Activated gamma-delta T cell treated with anti-CD3 and anti-CD28 coated beads, Interleukin-2, amount 50 U/mL, for 16 hours (primary cell): ENCODE measurements at places on chromosomes 1 and 21.

DNA sequence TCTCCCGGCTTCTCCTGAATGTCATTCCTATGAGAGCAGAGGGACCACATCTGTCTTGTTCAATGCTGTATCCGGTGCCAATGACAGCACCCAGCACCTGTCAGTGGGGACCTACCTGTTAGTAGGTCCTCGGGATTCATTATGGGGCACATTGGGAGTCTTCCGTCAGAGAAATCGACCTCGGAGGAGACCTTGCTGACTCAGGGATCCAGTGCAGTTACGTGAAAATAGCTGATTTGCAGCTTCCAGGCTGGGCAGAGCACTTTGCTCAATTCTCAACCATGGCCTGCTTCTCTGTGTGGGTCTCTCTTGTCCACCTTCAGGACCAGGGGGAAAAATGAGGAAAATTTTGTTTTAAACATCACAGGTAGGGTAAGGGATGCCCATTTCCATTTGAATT is 130.2 kb downstream of the PRDM2 start:
- no peak for DNase-seq

DNA sequence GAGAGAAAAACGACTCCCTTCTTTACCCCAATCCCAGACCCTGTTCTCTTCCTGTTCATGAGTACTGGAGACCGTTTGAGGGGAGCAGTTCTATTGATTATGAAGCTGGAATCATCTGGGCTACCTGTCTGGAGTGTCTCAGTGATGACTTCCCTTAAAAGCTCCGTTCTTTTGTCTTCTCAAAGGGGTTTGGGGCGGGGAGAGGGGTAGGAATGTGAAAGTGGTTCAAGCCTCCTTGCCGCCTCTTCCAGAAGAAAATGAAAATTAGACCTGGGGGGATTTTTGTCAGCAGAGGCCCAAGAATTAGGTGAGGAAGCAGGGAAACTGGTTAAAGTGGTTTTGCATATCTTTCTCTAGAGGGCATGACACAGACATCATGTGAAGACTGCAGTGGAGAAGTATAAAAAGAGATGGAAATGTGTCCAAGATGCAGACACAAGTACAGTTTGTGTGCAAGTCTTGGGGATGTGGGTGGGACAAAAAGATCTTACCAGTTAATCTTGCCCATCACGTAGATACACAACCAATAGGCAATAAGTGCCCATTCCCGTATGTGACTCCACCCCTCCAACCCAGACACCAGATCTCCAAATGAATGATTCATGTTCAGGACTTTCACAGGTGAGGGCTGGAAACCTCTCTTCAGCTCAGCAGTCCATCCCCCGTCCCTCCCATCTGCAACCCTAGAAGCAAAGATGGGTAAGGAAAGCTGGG is 470 bp upstream of the MTMR11 start:
- no peak for DNase-seq

DNA sequence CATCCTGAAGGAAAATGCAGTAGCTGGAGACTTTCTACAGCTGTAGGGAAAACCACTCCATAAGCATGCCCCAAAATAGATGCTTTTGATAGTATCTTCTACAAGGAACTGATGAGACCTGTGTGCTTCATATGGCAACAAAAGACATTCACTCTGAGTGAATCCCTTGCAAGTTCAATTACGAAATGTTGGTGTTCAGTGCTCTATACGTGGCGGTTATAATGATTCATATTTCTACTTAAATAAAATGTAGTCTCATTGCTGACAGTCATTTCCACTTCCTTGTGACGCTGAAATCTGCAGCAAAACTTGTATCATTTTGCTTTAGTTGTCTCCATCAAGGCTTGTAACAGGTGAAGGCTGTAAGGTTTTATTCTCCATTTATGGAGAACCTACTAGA is 20.6 kb downstream of the TOR1AIP2 start:
- no peak for DNase-seq

DNA sequence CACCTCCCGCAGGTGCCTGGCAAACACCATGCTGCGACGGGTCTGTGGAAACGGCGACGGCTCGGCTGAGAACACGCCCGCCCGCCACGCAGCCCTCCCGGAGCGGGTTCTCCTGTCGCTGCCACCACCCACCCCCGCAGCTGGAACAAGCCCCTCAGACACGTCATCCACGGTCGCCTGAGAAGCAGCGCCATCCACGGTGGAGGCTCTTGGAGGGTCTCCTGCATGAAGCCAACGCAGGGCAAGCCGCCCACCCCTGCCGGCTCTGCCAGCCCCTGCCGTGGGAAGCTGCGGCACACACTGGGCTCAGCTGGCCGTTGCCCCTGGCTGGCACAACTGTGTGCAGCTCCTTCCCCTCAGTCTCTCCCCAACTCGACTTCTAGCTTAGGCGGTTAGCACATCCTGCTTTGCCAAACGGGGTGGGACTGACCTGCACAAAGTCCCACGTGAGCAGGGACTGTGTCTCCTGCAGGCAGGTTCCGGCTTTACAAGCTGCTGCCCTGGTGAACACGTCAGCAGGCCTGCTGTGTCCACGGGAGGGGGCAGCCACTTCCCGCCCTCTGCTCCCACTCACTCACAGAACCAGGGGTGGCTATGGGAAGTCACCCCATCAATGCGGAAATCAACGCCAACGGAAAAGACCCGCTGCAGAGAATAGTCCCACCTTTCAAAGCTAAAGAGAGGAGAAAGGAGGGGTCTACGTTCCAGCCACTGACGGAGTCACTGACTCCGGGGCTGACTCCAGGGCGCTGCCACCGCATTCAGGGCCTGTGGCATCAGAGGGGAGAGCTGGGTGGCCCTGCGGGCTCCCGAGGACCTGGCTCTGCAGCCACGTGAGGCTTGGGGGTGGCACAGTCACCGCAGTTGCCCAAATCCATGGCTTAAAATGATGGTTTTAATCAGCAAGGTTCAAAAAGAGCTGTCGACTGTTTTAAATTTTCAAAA is 10.3 kb downstream of the POFUT2 start:
- DNase-seq = no peak

DNA sequence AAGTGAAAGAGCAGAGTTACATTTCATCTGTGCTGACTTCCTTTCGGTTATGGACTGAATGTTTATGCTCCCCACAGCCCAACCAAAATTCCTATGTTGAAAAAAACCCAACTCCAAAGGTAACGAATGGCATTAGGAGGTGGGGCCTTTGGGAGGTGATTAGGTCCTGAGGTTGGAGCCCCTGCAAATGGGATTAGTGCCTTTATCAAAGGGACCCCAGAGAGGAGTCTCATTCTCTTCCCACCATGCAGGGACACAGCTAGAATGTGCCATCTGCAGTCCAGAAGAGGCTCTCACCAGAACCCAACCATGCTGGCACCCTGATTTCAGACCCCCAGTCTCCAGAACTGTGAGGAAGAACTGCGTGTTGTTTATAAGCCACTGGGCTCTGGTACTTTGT is 199.3 kb downstream of the TOMM20 start:
- DNase-seq = no peak

- DNase-seq = no peak
Observed at GRCh38 chr1:150749720-150750311, 15.8 kb downstream of the CTSS start.

DNA sequence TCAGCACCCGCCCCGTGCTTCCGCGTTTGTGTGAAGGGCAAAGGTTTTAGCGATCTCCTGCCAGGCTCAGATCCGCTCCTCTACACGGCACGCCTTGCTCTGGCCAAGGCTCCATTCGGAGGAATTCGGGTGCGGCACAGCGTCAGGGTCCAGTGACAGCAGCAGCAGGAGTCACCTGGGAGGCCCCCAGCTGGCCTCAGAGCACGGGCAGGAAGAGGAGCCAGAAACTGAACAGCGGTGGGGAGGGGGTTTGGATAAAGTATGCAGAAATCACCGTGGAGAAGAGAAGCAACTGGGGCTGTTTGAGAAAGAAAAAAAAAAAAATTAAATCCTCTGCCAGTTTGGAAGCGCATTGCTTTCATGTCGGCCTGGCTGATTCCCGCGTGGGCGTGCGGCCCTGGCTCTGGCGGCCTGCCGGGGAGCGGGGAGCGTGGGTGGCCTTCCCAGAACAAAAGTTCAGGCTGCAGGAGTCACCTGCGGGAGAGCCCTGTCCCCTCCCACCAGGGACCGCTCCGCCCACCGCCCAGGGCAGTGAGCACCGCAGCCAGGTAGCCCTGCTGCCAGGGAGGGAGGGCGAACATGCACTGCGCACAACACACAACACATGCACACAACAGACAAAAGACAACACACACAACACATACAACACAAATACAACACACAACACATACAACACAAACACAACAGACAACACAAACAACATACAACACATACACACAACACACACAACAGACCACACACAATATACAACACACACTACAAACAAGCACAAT is 107.6 kb downstream of the ETS2 start:
- DNase-seq = no peak

DNA sequence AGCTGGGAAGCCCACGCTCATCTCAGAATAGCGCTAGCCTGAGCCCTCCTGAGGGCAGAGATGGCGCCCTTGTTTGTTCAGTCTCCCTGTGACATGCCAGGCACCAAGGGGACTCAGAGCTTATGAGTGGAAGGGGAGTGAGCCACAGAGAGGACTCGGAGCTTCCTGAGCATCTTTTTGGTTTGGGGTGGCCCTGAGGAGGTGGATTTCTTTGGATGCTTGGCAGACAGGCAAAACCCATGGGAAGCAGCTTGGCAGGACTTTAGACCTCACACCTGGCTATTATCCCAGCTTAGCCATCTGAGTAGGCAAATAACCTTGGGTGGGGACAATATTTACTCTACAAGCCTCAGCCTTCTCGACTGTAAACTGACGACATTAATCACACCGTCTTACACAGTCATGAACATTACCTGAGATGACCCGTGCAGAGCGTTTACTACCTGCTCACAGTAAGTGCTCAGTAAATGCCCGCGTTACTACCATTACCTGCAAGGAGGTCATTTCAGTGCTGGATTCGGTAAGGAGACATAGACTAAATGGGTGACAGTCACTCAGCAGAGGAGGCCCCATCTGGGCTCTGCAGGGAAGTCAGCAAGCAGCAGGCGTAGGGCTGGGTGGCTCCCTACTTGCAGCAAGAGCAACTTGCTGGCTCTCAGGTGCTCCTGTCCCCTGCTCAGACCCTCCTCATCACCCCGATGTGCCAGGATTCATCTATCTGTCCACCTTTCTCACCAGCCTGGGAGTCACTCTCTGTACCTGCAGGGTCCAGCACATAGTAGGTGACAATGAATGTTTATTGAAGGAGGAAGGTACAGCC is 54.9 kb downstream of the KLHDC7A start:
- DNase-seq = no peak

DNA sequence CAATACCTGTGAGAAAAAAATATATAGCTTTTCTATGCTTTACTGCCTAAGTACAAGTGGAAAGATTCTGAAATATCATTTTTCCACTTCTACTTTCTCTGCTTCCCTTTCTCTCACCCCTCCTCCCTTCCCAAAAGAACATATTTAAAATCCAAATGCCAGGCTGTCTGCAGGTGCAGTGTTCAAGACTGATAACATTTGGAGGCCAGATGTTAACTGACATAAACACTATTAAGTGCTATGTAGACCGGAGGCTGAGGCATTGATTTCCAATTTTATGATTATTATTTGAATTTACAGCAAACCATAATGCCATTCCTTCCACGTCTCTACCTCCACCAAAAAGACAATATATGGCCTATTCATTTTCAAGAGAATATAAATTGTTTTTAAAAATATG is 296.9 kb upstream of the SGIP1 start:
- no peak for DNase-seq

DNA sequence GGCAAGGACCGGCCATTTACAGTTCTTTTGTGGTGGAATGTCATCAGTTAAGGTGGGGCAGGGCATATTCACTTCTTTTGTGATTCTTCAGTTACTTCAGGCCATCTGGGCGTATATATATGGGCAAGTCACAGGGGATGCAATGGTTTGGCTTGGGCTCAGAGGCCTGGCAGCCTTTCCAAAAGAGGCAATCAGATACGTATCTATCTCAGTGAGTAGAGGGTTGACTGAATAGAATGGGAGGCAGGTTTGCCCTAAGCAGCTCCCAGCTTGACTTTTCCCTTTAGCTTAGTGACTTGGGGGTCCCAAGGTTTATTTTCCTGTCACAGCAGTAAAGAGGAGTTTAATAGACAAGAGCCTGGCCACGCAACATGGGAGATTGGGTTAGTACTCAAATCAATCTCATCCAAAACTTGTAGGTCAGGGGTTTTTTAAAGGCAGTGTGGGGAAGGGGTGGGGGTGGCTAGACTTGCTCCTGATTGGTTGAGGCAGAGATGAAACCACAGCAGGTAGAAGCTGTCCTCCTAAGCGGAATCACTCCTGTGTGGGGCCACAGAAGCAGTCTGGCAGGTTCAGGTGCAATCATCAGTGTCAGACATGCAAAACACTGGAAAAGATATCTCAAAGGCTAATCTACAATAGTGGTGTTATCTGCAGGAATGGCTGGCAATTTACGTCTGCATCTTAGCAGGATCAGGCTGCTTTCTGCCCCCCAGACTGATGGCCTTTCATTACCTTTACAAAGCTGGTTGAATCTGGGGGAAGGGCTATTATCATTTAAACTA is 112.9 kb downstream of the TLR5 start:
- no peak for DNase-seq

DNA sequence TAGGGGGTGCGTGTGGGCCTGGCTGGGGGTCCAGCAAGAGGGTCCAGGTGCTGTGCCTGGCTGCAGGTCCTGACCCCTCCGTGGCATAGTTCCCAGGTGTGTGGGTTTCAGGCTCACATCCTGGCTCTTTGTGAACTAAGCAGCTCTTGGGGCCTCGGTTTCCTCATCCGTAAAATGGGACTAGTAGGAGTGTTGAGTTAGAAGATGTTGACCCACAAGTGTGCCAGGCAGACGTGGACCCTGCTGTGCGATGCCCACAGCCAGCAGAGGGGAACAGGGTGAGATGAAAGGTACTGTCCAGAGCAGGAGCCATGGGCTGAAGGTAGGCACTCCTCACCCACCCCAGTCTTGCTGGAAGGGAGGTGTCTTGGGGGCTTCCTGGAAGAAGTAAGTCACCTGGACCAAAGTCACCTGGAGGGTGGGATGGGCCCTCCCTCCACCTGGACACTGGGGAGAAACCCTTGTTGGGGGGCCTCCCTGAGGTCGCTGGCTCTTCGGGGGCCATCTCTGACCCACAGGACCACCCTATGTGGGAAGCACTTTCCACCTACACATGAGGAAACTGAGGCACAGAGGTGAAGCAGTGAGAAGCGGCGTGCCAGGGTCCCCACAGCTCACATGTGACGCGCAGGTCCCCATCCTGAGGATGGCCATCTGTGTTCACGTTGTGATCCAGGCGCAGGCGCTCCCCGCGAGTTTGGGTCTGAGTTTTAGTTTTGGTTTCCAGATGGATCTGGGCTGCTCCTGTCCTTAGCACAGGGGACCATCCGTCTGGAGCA is 1.4 kb downstream of the ARHGEF16 start:
- DNase-seq = no peak

DNA sequence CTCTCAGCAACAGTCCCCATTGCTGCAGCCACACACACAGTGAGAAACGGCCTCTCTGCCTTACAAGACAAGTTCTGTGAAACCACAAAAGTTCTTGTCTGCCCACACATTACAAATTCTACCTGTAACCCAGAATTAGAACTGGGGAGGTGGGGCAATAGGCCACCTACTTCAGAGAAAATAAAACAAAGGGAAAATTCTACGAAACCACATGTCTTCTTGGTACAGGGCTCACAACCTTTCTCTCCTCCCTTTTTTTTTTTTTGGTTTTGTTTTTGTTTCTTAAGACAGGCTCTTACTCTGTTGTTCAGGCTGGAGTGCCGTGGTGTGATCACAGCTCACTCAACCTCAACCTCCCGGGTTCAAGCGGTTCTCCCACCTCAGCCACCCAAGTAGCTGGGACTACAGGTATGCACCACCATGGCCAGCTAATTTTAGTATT is 30.2 kb downstream of the LPAR3 start:
- DNase-seq = peak; percentile 30
